Vagina (tissue), 2 donors: ENCODE measurements at places on chromosomes 4 and X. TPM values are rescaled to one million over a fixed set of nuclear protein-coding genes. Genes with fewer than 3 reads are reported as not detected.

TMEM156 gene
- not detected for total RNA-seq

CLCN4 gene
- 1.2 TPM for total RNA-seq

NWD2 gene
- 0.49 TPM for total RNA-seq

CT45A5 gene
- total RNA-seq, result not detected

UGT2B7 gene
- not detected for total RNA-seq

PCSK1N gene
- total RNA-seq, result 15.0 TPM

CHIC1 gene
- total RNA-seq, result 9.1 TPM

TASL gene
- total RNA-seq, result 0.49 TPM

TMEM150C gene
- 10.6 TPM for total RNA-seq

RBM10 gene
- 32.4 TPM for total RNA-seq

GUCY1B1 gene
- total RNA-seq, result 22.8 TPM

TRIM60 gene
- not detected for total RNA-seq

MSANTD1 gene
- 0.49 TPM for total RNA-seq

IQCM gene
- not detected for total RNA-seq

ADH1B gene
- total RNA-seq, result 891 TPM

SLC16A2 gene
- total RNA-seq, result 6.9 TPM

ERAS gene
- total RNA-seq, result not detected

MORC4 gene
- 17.9 TPM for total RNA-seq

EVC gene
- total RNA-seq, result 19.4 TPM

RAI2 gene
- 47.4 TPM for total RNA-seq

SSX4B gene
- total RNA-seq, result not detected

GAGE12J gene
- total RNA-seq, result not detected

TEX13B gene
- not detected for total RNA-seq

HSD17B13 gene
- 23.8 TPM for total RNA-seq

ADGRL3 gene
- 16.9 TPM for total RNA-seq

KDM5C gene
- 123 TPM for total RNA-seq

MAGIX gene
- total RNA-seq, result 2.2 TPM

TCEAL6 gene
- total RNA-seq, result 1.7 TPM

GASK1B gene
- total RNA-seq, result 24.3 TPM

WDR1 gene
- 159 TPM for total RNA-seq

DAPP1 gene
- total RNA-seq, result 22.6 TPM

RBMXL3 gene
- total RNA-seq, result not detected

RAB40AL gene
- total RNA-seq, result 9.6 TPM

DUSP21 gene
- total RNA-seq, result not detected

CXorf49 gene
- total RNA-seq, result not detected

PDE5A gene
- 23.1 TPM for total RNA-seq

POLN gene
- total RNA-seq, result 3.9 TPM

FGB gene
- not detected for total RNA-seq

SMAD1 gene
- 31.7 TPM for total RNA-seq

CSN1S1 gene
- not detected for total RNA-seq

LRIT3 gene
- total RNA-seq, result not detected

CCKAR gene
- 0.74 TPM for total RNA-seq

SPP1 gene
- 11.8 TPM for total RNA-seq

CLDN2 gene
- total RNA-seq, result not detected

ZFYVE28 gene
- total RNA-seq, result 11.3 TPM

APEX2 gene
- 14.2 TPM for total RNA-seq
